ENCODE measurements at places on chromosomes 7 and 10.

DNA sequence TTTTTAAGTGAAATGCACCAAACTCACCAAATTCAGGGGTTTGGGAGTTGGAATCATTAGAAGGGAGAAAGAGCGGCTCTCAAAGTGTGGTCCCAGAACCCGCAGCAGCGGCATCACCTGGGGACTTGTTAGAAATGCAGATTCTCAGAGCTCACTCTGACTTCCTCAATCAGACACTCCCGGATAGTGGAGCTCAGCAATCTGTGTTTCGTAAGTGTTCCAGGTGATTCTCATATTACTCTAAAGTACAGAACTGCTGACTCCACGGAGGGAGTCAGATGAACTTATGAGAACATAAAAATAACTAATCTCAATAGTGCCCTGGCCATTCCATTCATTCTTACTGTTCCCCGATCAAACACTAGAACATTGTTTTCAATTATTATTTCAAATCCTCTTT is 358.7 kb upstream of the MYO3A start:
- DNase-seq, result no peak

- peak; percentile 72 for DNase-seq
These were observed 142.8 kb downstream of the LRRC4 start for GRCh38 chr7:127888411-127888810.

GRCh38 chr10:69465457-69466157 is 14.3 kb downstream of the TSPAN15 start:
- no peak for DNase-seq

- DNase-seq, result no peak
These were observed 29.5 kb downstream of the CUX1 start for GRCh38 chr7:101846800-101847538.

DNA sequence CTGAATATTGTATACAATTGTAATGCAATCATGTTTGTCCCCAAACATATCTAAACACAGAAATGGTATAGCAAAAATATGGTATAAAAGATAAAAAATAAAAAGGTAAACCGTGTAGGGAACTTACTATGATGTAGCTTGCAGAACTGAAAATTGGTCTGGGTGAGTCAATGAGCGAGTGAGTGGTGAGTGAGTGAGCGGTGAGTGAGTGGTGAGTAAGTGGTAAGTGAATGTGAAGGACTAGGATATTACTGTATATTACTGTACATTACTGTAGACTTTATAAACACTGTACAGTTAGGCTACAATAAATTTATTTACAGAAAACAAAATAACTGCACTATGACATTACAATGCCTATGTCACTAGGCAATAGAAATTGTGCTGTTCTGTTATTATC is 1163.2 kb upstream of the SORCS1 start:
- DNase-seq, result no peak

All from ELF-1 (cell line).